ENCODE measurements at places on chromosomes 7 and 10. TPM values are rescaled to one million over a fixed set of nuclear protein-coding genes. Genes with fewer than 3 reads are reported as not detected.

The HNRNPF gene
- 351 TPM for total RNA-seq

The FGL2 gene
- not detected for total RNA-seq

The SPOCK2 gene
- total RNA-seq: 0.58 TPM

The CASP2 gene
- 21.4 TPM for total RNA-seq

The TRIM74 gene
- total RNA-seq: 0.39 TPM

The OR6B1 gene
- not detected for total RNA-seq

The C10orf95 gene
- total RNA-seq: 0.25 TPM

The INA gene
- 18.6 TPM for total RNA-seq

The OR9A2 gene
- total RNA-seq: not detected

The RNF133 gene
- not detected for total RNA-seq

The HOXA13 gene
- 2.8 TPM for total RNA-seq

The STEAP4 gene
- 0.06 TPM for total RNA-seq

The OR6V1 gene
- not detected for total RNA-seq

The ABCB1 gene
- 0.46 TPM for total RNA-seq

The CCDC146 gene
- 0.60 TPM for total RNA-seq

The PTPN20 gene
- 3.7 TPM for total RNA-seq

The AKR1D1 gene
- 0.08 TPM for total RNA-seq
